ENCODE measurements at places on chromosomes 13 and 19. TPM values are rescaled to one million over a fixed set of nuclear protein-coding genes. Genes with fewer than 3 reads are reported as not detected.
A peak's percentile ranks its signal among the peaks of the same experiment; 100 is the strongest.

DNA sequence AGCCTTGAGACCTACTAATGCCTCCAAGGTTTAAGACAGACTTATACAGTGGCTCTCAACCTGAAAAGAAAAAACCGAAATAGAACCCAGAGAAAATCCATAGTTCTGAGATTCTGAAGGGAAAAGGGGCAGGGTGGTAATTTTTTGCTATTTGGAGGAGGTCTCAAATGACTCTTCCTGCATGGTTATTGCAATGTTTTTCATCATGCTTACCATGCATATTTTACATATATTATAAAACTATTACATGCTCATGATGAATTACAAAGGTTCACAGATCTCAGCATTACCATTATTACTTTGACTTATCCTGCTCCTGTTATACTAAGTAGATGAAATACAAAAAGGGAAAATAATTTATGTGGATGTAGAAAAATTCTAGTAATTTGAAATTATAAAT lies 47.6 kb downstream of the N4BP2L2 start:
- no peak for DNase-seq

- no peak for DNase-seq
Measured at GRCh38 chr19:41925208-41926003, 2.8 kb downstream of the ERFL start.

- no peak for DNase-seq
Measured at GRCh38 chr19:660793-661426, 2.1 kb downstream of the RNF126 start.

The NANOS3 gene
- polyA plus RNA-seq: not detected

GRCh38 chr19:46591870-46592269 lies 9.3 kb upstream of the CALM3 start:
- DNase-seq: no peak

GRCh38 chr13:29914581-29914980 lies 64.2 kb upstream of the UBL3 start:
- DNase-seq: no peak

GRCh38 chr19:24069905-24070657 lies 16.9 kb upstream of the ZNF254 start:
- no peak for DNase-seq

GRCh38 chr13:93036380-93036779 lies 190.2 kb upstream of the GPC6 start:
- no peak for DNase-seq

The ERFL gene
- polyA plus RNA-seq: not detected

GRCh38 chr13:24270639-24271141 lies 38.7 kb upstream of the C1QTNF9 start:
- peak; percentile 79 for DNase-seq

DNA sequence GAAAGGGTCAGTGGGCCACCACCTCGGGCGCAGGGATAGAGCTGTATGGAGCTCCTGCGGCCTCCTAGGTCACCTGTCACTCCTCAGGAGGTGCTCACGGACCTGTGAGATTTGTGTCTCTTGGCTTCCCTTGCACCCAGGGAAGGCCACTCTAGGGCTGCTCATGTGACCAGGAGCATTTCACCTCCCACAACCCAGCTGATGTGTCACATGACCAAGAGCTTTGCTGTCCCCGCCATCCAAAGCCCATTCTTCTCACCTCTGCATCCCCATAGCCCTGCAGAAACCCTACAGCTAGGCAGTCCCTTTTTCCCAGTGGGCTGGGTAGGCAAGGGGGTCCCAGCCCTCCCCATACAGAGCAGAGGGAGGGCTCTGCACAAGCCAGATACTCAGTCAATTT lies 51.2 kb downstream of the TSHZ3 start:
- DNase-seq: no peak
